ENCODE measurements at places on chromosomes 16 and 17. TPM values are rescaled to one million over a fixed set of nuclear protein-coding genes. Genes with fewer than 3 reads are reported as not detected.

The NPIPB6 gene
- total RNA-seq = 26.7 TPM

The METTL9 gene
- total RNA-seq = 390 TPM

The EME1 gene
- not detected for total RNA-seq

The CA4 gene
- not detected for total RNA-seq

The C1QL1 gene
- total RNA-seq = not detected

The ZNF423 gene
- total RNA-seq = 13.5 TPM

The OR1F1 gene
- total RNA-seq = not detected

The C16orf96 gene
- not detected for total RNA-seq

The ADAD2 gene
- total RNA-seq = not detected

The MRC2 gene
- 245 TPM for total RNA-seq

- DNase-seq = no peak
These were observed 787.4 kb downstream of the KCNJ2 start for GRCh38 chr17:70956726-70957125.

DNA sequence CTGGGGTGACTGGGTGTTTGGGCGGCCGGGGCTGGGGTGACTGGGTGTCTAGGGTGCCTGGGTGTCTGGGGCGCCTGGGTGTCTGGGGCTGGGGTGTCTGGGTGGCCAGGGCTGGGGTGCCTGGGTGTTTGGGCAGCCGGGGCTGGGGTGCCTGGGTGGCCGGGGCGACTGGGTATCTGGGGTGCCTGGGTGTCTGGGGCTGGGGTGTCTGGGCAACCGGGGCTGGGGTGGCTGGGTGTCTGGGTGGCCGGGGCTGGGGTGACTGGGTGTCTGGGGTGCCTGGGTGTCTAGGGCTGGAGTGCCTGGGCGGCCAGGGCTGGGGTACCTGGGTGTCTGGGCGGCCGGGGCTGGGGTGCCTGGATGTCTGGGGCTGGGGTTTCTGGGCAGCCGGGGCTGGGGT is 13.4 kb upstream of the APRT start:
- no peak for DNase-seq

DNA sequence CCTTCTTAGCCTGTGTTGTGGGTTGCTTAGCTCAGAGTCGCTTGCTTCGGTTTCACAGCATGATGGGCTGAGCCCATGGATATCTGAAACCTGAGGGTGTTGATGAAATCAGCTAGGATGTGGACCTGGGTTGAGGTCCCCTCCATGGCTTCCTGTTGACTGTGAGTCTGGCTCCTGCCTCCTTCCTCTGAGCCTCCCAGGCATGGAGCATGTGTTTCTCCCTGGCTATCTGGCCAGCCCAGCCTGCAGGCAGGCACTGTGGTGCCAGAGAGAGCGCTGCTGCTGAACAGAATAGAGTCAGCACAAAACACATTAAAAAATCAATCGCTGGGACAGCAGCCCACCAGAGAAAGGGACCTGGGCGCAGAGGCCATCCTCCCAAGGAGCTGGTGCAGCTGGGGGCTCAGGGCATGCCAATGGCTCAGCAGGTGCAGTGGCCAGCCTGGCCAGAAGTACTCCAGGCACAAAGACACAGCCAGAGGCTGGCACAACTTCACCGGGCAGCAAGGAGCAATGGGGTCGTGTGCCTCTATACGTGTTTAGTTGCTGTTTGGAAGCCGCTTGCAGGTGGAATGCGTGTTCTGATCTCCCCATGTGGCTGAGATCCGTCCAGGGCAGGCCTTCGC is 28.3 kb upstream of the GPRC5C start:
- DNase-seq = no peak

DNA sequence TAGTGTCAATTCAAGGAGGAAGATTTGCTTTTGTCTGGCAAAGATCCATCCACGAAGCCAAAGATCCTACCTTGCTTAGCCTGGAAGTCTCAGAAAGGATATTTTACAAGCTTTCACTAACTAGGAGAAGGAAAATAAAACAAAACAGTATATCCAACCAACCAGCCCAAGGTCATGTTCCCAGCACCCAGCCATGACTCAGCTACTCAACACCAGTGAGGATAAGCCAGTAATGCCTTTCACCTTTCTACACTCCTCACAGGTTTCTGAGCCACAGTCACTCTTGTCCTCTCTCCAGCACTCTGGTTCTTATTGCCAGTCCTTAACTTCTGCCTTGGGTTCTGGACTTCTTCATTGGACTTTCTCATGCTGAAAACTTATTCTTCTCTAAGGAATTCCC is 116.2 kb downstream of the CDH11 start:
- no peak for DNase-seq

DNA sequence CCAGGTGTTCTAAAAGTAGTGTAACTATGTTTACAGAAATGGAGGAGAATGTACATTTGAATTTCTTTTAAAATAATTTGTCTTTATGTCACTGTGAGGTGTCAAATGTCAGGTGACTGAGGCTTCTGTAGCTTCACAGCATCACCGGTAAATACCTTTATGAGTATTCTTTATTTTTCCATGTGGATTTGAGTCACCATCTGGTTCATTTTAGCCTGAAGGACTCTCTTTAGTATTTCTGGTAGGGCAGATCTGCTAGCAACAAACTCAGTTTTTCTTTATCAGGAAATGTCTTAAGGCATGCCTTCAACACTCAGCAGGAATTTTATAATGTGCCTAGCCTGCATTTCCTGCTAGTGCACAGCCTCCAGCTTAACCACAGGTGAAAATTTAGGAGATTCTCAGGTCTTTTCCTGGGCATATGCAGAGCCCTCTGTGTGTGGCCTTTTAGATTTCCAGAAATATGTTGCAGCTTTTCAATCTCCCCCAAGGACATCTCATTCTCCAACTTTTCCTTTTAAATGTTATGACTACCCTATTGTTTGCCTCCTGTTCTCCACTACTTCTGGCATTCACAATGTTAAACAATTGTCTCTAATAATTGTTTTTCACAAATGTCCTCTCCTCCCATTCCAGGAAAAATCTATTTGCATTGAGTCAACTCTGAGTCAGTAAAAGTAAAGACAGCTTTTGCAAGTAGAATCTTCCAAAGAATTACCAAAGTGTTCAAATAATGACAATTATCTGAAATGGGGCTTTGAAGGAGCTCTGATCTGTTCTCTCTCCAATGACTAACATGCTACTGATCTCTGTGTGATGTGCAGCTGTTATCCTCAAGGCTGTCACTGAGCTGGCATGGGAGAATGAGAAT is 239.4 kb upstream of the CPHXL start:
- DNase-seq = no peak

DNA sequence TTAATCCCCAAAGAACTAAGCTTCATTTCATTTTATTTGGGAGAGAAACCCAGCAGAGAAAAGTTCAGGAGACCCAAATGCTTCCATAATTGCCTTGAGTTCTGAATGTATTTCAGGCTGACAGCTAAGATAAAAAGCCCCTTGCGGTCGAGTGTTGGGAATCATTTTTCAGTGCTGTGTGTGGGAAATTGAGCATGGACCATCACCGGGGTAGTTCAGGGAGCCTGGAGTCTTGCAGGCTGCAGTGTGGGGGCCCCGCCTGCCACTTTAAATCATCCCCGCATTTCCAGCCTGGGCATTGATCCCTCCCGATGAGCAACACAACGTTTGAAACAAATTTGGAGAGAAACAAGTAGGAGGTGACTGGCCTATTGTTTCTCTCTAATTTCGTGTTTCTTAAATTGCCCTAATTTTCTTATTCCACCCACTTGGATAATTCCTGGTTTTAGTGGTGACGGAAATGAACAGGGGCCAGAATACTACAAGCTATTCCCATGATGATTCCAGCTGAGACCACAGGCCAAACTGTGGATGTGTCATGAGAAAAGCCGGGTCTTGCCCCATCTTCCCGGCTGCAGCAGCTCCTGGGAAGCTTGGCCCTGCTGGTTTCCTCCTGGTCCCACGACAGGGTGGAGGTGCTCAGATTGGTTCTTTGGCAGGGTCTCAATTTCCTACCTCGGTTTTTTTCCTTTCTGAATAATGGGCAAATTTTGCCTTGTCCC is 75.1 kb downstream of the FOXL1 start:
- DNase-seq = peak; percentile 50

DNA sequence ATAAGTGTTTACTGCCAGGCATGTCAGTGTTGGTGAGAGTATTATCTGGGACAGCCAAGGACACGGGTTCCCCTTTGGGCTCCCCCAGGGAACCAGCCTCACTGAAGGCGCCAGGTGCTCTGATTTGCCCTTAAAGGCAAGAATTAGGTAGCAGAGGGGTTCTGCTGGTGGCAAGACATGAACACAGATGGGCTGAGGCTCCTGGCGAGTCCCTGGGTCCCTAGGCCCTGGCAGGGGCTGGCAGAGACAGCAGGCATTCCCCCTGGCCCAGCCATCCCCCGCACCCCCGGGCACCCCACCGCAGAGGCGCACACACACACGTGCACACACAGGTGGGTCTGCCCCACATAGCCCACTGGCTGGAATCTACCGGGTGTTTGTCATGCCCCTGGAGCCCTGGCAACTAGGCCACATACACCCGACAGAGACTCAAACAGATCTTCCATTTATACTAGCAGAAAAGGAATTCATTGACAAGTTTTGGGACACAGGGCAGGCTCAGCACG is 153.3 kb downstream of the C16orf78 start:
- no peak for DNase-seq

DNA sequence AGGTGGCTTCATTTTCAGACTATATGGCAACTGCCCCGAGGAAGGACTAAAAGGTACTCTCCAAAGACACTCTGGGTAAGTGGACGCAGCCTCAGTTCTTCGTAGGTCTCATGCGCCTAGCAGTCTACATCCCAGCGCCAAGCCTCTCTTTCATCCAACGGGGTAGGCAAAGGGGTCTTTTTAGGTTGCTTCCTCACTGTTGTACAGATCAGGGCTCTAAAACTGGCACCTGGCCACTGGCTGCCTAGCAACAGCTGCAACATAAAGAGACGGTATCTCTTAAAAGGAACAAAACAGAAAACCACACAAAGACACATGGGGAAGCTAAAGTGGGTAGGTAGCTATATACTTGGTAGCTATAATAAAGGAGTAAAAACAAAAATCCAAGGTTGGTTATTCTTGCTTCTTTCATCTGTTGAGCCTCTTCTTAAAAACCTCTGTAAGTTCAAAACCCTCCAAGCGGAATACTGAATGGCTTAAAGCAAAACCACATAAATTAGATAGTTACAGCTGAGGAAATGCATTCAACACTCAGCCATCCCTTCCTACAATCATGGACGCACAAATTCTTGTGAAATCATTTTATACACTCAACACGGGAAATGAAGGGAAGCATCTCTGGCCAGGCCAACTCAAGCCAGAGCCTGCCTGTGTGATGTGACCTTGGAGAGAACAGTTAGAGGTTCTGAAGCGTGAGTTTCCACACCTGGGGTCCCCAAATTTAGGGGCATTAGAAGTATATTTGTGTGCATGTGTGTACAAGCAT is 22.7 kb downstream of the CYTH1 start:
- DNase-seq = peak; percentile 46

- DNase-seq = peak; percentile 56
These were observed 23.2 kb upstream of the FAM20A start for GRCh38 chr17:68624381-68624780.

GRCh38 chr17:54085934-54086333 is 263.2 kb downstream of the KIF2B start:
- no peak for DNase-seq

DNA sequence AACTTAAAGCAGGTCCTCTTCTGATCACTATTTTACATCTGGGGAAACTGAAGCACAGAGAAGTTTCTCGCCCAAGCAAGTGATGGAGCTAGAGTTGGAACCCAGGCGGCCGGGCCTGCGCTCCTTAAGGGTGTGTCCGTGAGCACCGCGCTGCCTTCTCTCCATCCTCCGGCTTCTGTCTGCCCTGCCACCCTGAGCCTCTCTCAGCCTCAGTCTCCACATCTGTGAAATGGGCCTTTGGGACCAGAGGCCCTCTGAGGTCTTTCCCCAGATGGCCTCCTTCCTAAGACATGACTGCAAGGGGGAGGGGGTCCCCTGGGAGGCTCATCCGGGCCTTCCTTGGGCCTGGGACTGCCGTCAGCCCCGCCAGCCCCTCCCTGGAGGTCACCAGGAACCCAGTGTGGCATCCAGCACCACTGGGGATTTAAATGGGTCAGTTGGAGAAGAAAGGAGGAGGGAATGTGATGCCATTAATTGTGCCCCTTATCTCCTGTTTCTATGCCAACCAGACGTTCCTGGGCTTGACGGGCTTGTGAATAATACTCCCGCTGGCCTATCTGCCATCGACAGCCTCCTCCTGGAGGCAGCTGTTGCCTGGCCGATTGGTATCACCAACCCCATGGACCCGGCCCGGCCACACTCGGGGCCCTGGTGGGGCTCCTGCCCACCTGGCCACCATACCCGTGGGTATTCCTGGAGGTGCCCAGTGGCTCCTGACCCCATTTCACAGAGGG is 5.1 kb downstream of the ZFPM1 start:
- no peak for DNase-seq

- peak; percentile 40 for DNase-seq
These were observed 191.1 kb upstream of the TBX2 start for GRCh38 chr17:61208301-61209105.
